ENCODE measurements at places on chromosomes 2 and 18.

GRCh38 chr2:70145851-70146739, 44.7 kb downstream of the C2orf42 start:
- peak; percentile 60 for DNase-seq

- no peak for DNase-seq
Observed at GRCh38 chr2:37153224-37153623, 3.6 kb downstream of the EIF2AK2 start.

GRCh38 chr18:50659091-50660003, 99.5 kb downstream of the MAPK4 start:
- no peak for DNase-seq

- DNase-seq: no peak
Observed at GRCh38 chr2:42245396-42245795, 76.2 kb downstream of the EML4 start.

DNA sequence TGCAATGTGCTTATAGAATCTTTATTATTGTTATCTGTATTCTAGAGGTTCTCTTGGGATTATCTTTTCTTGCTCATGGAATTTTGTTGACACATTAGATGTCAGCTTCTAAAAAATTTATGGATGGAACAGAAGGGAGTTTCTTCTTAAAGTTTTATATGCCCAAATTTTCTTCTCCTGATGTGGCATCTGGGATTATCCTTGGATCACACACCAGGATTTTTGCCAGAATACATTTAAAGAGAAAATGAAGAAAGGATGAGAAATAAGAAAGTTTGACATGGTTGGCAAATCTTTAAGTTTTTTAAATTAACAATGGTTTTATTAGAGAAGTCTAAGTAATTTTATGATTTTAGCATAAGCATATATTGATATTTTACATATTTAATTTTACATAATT, 706.7 kb upstream of the TMEFF2 start:
- DNase-seq: no peak

DNA sequence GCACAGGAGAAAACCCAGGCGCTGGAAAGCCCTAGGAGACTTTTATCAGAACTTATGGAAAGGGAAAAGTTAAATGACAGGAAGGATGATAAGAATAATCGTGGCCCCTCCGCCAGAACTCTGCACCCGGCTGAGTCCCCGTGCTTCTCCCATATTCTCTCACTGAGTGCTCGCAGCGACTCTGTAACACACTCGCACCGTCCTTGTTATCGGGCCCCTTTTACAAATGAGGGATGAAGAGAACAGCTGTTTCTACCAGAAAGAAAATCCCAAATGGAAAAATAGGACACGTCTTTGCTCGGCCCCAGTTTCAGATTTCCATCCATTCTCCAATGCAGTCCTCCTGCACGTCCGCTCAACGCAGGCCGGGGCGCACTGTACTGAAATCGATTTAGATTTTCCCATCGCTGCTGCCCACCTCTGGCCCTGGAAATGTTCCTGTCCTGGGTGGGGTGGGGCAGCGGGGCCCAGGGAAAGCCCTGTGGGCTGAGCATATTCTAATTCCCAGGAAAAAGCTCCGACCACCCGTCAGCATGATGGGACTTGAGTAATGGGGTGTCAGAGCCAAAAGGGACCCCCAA, 66.4 kb downstream of the KCNF1 start:
- DNase-seq: no peak

DNA sequence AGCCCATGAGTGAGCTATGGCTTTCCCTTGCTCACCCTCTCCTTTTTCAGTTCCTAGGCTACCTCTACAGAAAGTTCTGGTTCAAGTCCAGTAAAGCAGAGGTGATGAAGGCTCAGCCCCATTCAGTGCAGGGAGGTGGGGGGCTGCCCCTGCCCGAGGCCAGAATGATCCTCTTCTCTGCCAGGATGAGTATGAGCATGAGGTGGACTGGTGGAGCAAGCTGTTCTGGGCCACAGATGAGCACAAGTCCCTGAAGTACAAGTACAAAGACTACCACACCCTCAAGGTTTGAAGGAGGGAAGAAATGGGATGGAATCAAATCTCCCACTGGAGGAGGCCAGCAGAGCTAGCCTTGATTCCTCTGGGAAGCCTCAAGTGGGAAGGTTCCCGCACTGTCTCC, 42.4 kb downstream of the LMAN2L start:
- no peak for DNase-seq

- DNase-seq: no peak
Observed at GRCh38 chr18:12287684-12288402, 20.2 kb upstream of the TUBB6 start.

DNA sequence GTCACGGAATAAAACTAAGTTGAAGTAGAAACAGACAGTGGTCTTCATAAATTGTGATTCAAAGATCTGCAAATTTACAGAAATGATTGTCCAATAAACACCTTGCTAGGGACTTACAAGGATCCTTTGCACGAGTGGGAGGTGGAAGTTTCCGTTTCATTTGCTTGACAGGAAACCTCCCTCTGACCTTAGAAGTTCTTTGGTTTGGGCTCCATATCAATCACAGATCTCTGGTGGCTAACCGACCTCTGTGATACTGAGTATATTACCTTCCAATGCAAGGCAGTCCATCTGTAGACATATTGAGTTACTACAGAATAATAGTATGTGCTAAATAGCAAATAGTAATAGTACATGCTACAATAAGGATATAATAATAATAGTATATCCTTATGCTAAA, 33.7 kb upstream of the RNF152 start:
- DNase-seq: peak; percentile 47

DNA sequence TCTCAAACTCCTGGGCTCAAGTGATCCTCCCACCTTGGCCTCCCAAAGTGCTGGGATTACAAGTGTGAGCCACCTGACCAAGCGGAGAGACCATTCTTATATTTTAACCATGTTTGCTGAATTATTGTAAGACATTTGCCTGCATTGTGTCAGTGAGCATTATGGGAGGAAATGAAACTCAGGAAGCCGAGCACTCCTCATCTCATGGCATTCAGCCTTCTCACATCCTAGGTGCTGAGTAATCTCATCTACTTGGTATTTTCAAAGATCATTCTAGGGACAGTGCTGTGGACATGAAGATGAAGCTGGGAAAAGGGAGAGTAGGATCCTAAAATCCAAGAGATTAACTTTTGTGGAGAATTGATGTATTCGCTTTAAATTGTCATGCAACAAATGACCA, 66.1 kb downstream of the NAPG start:
- DNase-seq: no peak

Measured in activated CD4-positive, alpha-beta T cell treated with anti-CD3 and anti-CD28 coated beads, Interleukin-2, amount 10 ng/mL, durations not matched to agents 7 days and 5 days (primary cell).